Fibroblast of mammary gland (primary cell): ENCODE measurements at places on chromosomes 16 and 17.

DNA sequence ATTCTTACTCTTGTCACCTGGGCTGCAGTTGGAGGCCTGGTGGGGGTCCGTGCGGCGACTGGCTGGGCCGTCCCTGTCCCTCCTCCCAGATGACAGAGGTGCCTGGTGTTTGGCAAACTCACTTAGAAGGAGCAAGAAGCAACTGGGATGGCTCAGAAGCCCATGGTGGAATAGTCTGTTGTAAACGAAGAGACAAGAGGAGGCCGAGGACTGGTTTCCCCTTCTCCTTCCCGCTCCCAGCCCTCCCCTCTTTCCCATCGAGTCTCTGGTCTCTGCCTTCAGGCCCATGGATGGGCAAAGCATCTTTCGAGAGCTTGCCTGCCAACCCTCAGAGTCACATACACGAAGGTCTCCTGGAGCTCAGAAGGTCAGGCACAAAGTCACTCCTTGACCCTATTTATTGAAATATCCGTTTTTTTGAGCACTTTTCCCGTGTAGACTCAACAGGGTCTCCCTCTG, 364.4 kb downstream of the SEC14L1 start:
- DNase-seq, result no peak

DNA sequence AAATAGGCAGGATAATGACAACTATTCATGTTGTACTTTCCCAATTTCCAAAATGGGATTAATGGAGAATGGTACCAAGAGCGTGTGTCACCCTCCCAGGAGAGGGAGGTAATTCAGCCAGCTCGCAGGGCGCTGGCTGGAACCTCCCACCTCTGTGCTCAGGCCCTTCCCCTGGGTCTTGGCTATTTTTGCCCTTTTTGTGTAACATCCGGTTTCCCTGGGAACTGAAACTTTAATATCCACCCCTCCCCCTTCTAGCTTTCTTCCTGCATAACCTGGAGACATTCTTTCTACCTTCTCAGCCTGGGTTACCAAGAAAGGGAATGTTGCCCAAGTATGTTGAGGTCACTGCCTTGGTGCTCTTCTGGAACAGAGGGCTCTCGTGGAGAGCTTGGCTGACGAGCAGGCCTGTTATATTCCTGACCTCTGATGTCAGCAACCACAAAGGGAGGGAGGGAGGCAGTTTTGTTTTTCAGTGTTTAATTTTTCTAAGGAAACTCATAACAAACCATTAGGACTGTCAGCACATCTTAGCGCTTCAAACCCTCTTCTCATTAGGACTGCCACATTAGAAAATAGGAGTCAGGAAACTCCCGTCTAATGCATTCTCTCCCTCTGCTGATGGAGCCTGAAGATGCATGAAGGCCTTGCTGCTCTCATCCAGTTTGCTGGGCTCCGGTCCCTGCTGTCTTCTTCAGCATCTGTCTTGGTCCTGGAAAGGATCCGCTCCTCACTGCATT, 25.6 kb downstream of the ITGB3 start:
- DNase-seq, result peak; percentile 99

GRCh38 chr17:42285346-42286050, 2.8 kb upstream of the STAT5A start:
- no peak for DNase-seq

GRCh38 chr17:57916925-57917858, 38.0 kb downstream of the CUEDC1 start:
- no peak for DNase-seq

GRCh38 chr17:9116861-9117568, 95.7 kb downstream of the NTN1 start:
- no peak for DNase-seq

DNA sequence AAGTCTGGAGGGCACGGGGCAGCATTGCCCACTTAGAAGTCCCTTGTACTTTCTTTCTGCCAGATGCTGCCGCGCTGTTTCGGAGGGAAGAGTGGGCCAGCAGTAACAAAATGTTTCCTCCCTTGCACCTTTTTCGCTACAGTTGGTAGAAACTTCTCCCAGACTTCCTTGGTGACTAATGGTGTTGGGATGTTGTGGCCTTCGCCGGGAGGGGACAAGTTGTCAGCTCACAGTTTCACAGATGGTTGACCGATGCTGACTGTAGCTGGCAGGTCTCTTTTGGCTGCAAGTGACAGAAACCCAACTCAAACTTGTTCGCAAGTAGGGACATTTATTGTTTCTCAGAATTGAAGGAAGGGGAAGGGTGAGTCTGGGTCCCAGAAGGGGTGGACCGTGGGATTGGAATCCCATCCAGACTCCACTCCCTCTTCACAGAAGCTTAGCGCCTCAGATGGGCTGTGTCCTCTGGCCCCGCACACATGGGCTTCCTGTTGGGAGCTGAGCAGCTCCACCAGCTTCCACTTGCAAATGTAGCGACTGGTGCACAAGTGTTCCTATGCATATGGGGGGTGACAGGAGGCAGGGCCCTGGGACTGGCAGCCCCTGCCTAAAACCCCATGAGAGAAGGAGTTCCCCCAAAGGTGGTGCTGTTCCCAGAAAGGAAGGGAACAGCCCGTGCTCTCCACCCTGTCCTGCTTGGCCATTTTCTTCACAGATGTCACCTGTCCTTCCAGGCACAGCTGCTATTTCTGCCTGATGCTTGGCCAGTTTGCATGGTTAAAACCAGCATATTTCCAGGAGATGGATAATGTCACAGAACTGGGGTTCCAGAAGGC, 30.9 kb upstream of the RPRML start:
- no peak for DNase-seq

- no peak for DNase-seq
These were observed 503.4 kb downstream of the MAF start for GRCh38 chr16:79097166-79097565.

- DNase-seq, result no peak
These were observed 1014.2 kb upstream of the CDH8 start for GRCh38 chr16:63050391-63050790.

GRCh38 chr17:80894439-80894721, 97.3 kb upstream of the CHMP6 start:
- DNase-seq, result no peak

GRCh38 chr16:67999985-68000384, 701 bp upstream of the DPEP2 start:
- DNase-seq, result no peak

DNA sequence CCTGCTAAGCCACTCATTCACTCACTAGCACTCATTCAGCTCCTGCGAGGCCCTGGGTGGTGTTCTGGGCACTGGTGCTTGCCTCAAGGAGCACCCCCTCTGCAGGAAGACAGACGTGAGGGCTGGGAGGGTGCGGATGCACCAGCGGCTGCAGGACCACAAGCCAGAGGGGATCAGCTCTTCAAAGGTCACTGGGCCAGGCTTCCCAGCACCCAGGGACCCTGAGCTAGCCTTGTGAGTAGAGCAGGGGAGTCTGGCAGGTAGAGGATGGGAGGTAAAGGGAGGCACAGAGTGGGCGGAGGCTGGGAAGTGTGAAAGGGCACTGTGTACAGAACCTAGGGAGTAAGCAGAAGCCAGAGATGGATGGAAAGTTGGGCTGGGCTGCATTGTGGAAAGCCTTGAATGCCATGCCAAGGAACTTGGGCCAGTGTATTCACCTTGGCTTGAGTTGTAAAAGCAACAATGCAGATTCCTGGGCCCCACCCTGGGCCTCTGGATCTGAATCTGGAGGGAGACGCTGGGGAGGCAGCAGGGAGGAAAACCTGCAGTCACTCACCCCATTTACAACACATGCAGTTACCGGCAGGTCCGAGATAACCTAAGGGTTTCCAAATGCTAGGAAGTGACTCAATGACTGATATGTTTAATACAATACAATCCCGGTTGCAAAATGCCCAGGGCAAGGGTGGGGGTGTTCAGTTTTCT, 1.7 kb downstream of the IL4R start:
- peak; percentile 75 for DNase-seq

- no peak for DNase-seq
These were observed 580.3 kb upstream of the CA10 start for GRCh38 chr17:52738791-52739190.

DNA sequence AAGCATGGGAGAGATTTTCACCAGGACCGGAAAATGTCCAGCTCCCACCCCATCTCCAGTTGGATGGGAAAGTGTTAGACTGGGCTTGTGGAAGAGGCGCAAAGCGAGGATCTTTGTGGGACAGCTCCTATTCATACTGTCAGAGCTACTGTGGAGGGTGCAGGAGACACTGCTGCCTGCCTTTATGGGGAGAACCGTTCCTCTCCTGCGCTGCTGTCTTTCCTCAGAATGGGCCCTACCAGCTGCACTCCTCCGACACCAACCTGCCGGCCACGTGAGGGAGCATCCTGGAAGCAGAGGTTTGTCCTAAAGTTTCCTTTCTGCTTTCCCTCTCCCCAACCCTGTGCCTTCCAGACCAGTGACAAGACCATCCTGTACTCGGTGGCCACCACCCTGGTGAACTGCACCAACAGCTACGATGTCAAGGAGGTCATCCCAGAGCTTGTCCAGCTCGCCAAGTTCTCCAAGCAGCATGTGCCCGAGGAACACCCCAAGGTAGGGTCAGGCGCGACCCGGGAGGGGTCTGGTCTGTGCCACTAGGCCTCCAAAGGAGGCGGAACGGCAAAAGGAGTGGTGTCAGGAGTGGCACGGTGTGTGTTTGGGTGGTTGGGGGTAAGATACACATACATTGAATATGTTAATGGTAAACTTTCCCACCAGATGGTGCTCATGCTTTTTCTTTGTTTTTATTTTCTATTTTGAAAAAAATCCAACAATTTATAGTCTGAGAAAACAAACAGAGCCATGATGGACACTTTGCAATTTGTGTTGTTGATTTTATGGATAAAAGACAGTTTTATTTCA, 23.0 kb downstream of the SLC35G3 start:
- peak; percentile 47 for DNase-seq

GRCh38 chr16:27273670-27274423, 5.3 kb upstream of the NSMCE1 start:
- peak; percentile 86 for DNase-seq

- peak; percentile 49 for DNase-seq
These were observed 68.7 kb downstream of the RAI1 start for GRCh38 chr17:17749921-17750320.

GRCh38 chr16:59045501-59045900, 311.4 kb upstream of the GOT2 start:
- DNase-seq, result no peak

DNA sequence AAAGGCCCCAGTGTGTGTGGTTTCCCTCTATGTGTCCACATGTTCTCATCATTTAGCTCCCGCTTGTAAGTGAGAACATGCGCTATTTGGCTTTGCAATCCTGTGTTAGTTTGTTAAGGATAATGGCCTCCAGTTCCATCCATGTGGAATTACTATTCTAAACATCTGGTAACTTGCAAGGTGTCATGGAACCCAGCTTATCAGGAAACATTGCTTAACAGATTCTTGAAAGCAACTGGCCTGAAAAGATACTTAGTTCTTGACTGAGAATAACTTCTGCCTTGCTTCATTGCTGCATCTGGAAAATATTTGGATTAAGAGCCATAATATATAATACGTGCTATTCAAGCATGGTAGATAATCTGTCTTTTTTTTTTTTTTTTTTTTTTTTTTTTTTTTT, 27.8 kb downstream of the PAFAH1B1 start:
- no peak for DNase-seq

DNA sequence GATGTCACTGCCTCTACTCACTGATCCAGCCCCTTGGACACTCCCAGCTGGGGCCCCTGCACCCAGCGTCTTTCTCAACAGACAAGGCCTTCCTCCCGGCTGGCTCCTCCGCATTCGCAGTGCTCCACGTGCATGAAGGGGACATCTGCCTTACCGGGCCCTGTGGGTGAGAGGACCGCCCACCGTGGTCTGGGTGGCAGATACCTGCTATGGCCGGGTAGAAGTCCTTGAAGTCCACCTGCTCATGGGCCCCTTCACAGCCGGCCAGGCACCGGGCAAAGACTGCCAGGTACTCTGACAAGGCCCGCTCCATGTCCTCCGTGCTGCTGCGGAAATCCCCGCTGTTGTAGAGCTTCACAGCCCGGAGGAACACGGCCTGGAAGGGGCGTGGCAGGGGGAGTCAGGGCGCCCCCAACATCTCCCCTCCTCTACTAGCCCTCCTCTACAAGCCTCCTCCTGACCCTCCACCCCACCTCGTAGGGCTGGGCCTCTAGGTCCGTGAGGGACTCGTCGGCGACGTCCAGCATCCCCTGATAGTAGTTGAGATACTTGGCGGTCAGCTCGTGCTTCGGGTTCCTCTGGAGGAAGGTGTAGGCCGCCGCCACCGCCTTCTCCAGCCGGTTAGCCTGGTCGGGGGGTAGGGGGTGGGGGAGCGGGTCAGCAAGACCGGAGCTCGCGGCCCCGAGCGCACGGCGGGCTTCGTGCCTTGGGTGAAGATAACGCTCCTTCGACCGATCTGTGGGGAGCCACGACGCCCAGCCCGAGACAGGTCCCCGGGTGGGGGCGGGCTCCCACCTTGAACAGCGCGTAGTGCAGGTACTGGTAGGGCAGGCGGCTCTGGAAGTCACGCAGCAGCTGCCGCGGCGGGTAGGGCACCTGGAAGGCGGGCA, 845 bp downstream of the P3H4 start:
- no peak for DNase-seq

- no peak for DNase-seq
These were observed 61.9 kb downstream of the ARHGAP17 start for GRCh38 chr16:24953306-24953705.

- peak; percentile 54 for DNase-seq
These were observed 331 bp upstream of the CCDC92B start for GRCh38 chr17:2749784-2750181.
